ENCODE measurements at places on chromosomes 3 and 15.

GRCh38 chr3:195291121-195291520 is 20.2 kb upstream of the XXYLT1 start:
- no peak for DNase-seq

DNA sequence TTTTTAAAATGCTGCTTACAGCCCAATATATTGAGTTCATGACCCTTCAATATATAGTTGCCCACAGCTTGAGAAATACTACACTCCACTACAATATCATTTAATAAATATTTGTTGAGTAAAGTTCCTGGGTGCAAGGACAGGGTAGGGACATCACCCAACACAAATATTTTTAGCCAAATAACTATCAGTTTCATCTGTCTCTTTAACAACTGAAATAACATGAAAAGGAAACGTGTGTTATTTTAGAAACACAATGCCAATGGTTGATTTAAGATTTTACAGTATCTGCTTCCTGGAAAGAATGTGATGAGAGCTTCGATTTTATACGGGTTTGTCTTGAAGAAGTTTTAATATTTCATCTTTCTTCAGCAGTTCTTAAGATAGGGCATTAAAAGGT is 67.7 kb upstream of the CDV3 start:
- no peak for DNase-seq

GRCh38 chr15:51226576-51227210 is 111.7 kb downstream of the CYP19A1 start:
- no peak for DNase-seq

GRCh38 chr3:150790629-150791028 is 27.7 kb upstream of the SIAH2 start:
- no peak for DNase-seq

DNA sequence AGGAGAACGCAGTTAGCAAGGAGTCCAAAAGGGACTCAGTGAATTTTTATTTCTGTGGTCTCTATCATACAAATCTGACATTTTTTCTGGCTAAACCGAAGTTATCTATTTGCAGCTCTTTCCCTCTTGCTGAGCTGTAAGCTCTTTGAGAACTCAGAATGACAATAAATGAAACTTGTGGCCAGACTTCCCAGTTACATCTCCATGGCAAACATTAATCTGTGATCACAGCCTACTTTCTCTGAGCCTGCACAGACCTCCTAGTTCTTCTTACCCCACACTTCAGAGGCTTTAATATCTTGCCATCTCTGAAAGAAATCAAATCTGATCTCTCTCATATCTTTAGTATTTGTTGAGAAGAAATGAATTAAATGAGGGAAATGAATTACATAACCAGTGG is 58.0 kb downstream of the PLD1 start:
- DNase-seq = no peak

DNA sequence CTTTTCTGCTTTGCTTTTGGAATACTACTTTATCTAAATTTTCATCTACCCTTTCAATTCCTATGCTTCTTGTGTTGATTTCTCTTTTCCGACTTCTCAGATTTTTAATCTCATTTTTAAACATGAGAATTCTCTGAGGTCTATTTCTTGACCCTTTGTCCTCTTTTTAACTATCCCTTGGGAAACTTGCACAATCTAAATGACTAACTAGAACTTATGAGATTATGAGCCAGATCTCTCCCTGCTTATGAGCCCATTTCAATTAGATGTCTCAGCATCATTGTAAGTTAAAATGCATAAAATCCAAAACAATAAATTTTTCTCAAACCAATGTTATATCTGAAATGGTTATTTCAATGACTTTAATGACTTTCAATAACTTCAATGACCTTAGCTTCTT is 296.9 kb upstream of the AGTR1 start:
- DNase-seq = no peak

DNA sequence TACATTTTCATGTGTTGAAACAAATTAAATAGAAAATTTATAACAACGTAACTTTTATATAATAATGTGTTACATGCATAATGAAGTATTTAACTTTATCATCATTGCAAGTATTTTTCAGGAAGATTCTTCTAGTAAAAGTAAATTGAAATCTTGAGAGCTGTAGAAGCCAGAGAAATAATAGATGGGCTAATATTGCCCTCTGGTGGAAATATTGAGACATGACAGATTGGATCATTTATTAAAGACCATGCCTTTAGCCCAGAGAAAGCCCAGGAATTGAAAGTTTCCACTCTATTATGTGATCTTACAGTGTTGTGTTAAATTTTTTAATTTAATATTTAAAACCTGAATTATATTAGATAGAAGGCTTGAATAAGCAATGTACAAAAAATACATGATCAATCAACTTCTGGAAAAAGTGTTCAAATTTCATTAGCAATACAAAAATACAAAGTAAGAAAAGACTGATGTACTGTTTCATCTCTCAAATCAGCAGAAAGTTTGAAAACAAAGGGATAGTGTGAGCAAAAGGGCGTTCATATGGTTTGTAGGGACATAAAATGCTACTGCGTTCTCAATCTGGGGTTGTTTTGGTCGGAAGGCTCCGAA is 52.7 kb upstream of the SPTSSB start:
- peak; percentile 56 for DNase-seq

DNA sequence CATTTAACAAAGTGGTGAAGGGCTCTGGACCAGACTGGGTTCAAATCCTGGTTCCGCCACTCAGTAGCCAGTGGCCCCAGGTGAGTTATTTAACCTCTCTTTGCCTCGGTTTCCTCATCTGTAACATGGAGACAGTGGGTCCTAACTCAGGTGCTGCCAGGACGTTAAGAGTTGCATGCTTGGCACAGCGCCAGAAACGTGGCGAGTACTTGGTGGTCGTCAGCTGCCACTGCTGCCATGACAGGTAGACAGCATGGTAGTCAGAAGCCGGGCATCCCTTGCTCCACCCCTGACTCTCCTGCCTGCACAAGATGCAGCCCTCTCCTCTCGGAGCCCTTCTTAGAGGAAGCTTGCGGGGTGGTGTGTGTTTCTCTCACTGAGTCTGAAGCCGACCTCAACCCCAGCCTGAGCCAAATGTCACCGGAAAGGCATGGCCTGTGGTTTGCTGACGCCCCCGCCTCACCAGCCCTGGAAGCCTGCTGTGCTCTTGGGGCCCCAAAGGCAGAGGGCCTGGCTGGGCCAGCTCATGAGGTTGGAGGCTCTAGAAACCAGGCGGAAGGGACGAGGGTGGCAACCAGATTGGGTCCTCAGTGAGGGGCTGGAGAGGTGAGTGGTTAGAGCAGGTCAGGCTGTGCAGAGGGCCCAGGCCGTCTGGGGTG is 160.8 kb upstream of the TLE3 start:
- peak; percentile 61 for DNase-seq

DNA sequence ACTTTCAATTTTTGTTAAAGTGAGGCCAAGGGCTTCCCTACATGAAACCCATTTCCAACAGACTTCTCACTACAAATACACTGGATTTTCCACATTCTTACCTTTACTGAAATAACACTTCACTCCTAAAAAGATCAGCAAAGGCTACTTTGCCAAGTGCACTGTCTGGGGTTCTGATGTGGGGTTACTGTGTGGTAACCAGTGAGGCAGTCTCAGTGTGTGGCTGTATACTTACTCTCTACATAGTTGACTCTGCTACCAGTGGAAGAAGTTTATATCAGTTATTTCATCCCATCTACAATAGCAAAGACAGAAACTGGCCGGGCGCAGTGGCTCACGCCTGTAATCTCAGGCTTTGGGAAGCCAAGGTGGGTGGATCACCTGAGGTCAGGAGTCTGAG is 5.6 kb downstream of the WDR82 start:
- no peak for DNase-seq

DNA sequence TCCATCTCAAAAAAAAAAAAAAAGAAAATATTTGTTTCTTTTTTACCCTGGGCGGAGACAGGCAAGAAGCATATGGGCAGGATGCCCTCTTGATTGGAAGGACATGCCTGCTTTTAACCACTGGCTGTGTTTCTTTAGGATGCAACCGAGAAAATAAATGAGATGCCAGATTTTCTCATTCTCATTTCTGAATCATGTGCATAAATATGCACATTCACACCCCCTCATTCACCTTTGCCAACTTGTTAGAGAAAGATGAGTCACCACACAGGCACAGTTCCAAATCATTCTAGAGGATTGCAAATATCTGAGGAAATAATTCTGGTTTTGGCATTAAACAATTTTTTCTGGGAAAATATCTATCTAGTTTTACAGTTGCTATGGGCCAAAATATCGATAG is 3.3 kb downstream of the LIPH start:
- no peak for DNase-seq

GRCh38 chr15:98731712-98732450 is 83.5 kb downstream of the IGF1R start:
- DNase-seq = no peak

DNA sequence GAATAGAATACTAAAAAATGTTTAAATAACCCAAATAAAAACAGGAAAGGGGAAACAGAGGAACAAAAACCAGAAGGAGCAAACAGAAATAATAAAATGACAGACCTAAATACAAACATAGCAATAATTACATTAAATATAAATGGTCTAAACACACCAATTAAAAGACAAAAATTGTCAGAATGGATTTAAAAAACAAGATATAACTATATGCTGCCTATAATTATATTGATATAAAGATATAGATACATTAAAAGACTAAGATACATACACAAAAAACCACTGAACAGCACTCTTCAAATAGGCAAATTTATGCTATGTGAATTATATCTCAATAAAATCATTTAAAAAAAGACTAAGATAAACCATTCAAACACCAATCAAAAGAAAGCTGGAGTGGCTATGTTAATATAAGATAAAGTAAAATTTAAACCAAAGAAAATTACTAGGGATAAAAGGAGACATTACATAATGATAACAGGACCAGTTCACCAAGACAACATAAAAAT is 168.9 kb downstream of the SMAD6 start:
- no peak for DNase-seq

DNA sequence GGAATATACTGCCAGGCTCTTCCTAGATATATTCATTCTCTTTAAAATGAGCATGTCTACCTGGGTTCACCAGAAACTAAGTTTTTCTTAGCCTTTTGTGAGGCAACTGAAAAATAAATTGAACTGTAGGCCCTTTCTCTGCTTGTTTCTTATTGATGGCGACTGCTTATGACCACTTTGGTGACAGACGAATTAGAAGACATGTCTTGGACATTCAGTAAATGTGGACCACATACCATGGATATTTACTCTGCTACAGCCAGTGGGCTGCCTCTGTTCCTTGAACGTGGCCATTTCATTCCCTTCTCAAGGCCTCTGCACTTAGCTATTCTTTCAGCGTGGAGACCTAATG is 603 bp upstream of the SELENOK start:
- no peak for DNase-seq

- DNase-seq = no peak
These were observed 81.7 kb downstream of the DHX30 start for GRCh38 chr3:47884603-47885002.

GRCh38 chr3:180911876-180912303 is 580 bp upstream of the FXR1 start:
- DNase-seq = no peak

All from AML-193 (cell line).